Central memory CD4-positive, alpha-beta T cell (primary cell): ENCODE measurements at places on chromosomes 12 and 14.

- no peak for DNase-seq
These were observed 191.3 kb upstream of the AMIGO2 start for GRCh38 chr12:47270782-47271664.

GRCh38 chr14:75292101-75292563, 13.5 kb downstream of the FOS start:
- DNase-seq: no peak

DNA sequence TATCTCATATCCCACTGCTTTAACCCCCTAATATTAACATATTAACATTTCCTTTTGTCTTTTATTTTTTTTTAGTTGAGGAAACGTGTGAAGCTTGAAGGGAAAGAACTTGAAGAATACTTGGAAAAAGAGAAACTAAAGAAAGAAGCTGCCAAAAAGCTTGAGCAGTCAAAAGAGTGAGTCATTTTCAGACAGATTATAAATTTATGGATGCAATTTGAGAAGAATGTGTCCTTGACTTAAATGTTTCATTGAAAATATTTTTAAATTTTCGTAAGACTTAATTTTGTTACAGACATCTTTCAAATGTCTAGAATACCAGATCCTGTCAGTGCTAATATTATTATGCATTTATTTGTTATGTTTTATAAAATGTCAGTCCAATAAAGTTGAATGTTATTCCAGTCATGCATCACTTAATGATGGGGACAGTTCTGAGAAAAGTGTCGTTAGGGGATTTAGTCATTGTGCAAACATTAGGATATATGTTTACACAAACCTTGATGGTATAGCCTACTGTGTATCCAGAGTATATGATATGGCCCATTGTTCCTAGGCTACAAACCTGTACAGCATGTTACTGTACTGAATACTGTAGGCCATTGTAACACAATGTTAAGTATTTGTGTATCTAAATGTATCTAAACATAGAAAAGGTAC, 32.6 kb downstream of the CPSF2 start:
- DNase-seq: no peak

GRCh38 chr12:122082621-122083356, 4.2 kb downstream of the MLXIP start:
- DNase-seq: no peak

DNA sequence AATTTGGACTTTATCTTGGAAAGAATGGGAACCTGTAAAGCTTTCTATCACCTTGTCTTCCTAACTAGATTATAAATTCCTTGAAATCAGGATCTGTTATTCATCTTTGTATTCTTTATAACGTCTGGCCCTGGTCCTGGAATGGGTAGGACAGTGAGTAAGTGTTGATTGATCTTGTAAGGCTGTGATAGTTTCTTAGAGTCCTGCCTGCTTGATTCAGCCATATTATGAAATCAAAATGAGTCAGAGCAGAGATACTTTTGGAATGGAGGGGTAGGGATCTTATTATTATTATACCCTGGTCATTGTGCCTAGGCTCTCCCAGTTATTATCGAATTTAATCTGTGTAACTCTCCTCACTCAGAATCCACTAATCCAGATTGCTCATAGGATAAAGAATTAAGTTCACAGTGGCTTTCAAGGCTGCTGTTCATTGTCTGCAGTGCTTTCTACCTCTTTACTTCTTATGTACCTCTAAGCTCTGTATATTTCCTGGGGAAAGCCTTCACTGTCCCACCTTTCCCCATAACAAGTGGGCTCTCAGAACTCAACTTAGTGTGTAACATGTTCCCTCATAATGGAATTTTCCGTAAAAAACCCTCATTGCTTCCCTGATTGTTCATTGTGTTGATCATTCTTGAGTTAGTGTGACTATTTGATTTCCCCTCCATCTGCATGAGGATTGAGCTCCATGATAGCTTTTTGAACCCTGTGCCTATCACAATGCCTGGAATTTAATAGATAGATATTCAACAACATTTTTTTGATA, 93.3 kb downstream of the DAAM1 start:
- DNase-seq: no peak

GRCh38 chr12:50018968-50019367, 6.3 kb downstream of the RACGAP1 start:
- DNase-seq: no peak

DNA sequence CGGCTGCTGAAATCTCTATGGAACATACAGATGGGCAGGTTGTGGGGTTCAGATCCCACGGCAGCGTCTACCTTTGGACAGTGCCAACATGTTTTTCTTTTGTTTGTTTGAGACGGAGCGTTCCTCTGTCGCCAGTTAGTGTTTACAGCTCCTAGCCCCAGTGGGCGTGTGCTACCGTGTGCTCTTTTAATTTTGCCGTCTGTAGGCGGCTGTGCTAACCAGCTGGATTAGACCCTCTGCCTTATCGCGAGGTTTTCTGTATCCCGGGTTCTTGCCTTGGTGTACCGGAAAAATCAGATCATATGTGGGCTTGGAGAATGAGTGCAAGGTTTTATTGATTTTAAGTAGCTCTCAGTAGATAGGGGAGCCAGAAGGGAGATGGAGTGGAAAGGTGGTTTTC, 9.8 kb upstream of the GALNT6 start:
- DNase-seq: no peak

DNA sequence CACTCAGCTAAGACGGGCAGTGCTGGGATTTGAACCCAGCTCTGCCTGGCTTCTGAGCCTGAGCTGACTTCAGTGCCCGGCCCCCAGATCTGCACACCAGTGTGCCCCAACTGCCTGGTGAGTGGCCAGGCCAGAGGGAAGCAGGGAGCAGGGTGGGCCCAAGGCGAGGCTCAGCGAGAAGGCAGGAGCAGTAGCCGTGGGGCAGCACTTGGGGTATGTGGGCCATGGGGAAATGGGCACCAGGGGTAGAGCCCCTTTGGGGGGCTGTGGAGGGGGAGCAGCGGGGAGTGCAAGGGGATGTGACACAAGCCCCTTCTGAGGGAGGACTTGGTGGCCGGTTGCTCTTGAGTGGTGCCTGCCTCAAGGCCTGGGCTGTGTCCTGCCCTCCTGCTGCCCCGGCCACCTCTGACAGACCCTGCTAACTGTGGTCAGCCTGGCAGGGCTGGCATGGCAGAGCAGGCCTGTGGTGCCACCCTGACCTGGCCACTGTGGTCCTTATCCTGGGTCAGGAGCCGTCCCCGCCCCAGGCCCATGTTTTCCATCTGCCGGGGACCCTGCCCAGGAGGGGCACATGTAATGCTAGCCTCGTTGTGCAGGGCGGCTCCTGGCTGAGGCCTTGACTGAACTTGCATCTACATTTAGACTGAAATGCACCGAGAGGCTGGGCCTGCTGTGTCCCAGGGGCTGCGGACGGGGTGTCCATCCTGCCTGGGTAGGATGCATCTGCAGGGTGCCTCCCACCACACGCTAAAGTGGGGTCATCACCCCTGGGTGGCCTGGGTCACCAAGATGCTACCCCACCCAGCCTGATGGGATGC, 90.5 kb downstream of the KIF26A start:
- no peak for DNase-seq

- DNase-seq: no peak
These were observed 463 bp downstream of the NACA start for GRCh38 chr12:56724701-56724971.

DNA sequence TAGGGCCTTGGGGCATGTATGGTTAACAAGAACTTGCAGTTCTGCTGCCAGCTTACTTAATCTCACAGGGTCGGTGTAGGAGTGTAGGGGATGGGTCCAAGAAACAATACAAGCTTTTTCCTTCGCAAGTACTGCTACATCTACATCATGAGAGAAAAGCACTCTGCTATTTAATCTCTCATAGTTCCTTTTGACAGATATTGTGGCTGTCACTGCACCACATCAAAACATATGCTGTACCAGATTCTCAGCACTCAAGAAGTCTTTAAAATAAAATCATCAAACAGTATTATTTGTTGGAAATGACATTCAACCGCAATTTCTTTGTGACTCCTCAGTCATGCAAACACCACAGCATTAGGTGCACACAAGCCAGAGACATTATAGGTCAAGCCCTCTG, 215.5 kb upstream of the BMP4 start:
- DNase-seq: no peak

DNA sequence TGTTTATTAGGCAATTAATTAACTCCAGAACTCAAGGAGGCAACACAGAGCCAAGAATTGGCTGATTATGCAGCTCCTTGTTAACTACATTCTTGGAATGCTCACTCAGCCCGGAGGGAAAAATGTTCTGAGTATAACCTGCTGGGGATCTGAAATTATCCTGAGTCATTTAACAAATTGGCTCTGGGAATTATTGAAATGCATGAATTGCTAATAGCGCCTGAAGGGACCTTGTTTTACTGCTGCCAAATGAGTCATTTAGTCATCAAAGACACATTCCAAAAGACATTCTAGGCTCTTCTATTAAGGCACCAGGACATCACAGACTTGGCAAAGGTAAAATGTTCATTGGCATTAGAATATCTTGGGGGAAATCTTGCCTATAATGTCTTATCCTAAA, 13.0 kb downstream of the TMEM52B start:
- DNase-seq: no peak

- no peak for DNase-seq
These were observed 1293.7 kb upstream of the FLRT2 start for GRCh38 chr14:84236290-84236689.

- DNase-seq: no peak
These were observed 585 bp upstream of the TEAD4 start for GRCh38 chr12:2958432-2959191.

GRCh38 chr14:96827290-96827689, 30.1 kb downstream of the VRK1 start:
- DNase-seq: no peak

GRCh38 chr14:60722357-60723115, 1.6 kb downstream of the SIX4 start:
- peak; percentile 2 for DNase-seq
